ENCODE measurements at places on chromosomes 3 and 15. TPM values are rescaled to one million over a fixed set of nuclear protein-coding genes. Genes with fewer than 3 reads are reported as not detected.

The ZNF620 gene
- total RNA-seq = 3.9 TPM

The SLC9A9 gene
- total RNA-seq = 1.4 TPM

The TPRG1 gene
- 11.9 TPM for total RNA-seq

The SLC28A2 gene
- total RNA-seq = not detected

The FOXB1 gene
- total RNA-seq = 0.56 TPM

The SLC2A2 gene
- not detected for total RNA-seq

The FANCD2OS gene
- not detected for total RNA-seq

The AHSG gene
- total RNA-seq = not detected

The LRTM1 gene
- total RNA-seq = not detected

The HMG20A gene
- total RNA-seq = 45.9 TPM

The GOLGA6B gene
- total RNA-seq = not detected
